ENCODE measurements at places on chromosomes 11 and 22.

DNA sequence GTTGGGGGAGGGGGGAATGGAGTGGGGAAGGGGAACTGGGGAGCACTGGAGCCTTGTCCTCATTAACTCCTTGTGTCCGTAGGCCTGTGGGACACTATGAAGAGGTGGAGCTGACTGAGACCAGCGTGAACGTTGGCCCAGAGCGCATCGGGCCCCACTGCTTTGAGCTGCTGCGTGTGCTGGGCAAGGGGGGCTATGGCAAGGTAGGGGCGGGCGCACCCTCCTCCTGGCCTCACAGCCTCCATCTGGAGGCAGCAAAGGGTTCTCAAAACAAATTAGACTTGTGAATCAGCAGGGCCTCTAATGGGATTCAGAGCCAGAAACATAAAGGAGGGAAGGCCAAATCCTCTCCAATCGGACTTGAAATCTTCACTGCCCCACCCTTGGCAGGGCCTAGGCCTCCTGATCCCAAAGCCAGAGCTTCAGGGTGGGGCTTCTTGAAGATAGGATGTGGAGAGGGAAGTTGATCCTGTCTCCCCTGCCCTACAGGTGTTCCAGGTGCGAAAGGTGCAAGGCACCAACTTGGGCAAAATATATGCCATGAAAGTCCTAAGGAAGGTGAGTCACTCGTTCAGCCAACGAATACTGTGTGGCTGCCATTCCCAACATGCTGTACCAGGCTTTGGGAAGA, 859 bp downstream of the RPS6KB2 start:
- no peak for DNase-seq

DNA sequence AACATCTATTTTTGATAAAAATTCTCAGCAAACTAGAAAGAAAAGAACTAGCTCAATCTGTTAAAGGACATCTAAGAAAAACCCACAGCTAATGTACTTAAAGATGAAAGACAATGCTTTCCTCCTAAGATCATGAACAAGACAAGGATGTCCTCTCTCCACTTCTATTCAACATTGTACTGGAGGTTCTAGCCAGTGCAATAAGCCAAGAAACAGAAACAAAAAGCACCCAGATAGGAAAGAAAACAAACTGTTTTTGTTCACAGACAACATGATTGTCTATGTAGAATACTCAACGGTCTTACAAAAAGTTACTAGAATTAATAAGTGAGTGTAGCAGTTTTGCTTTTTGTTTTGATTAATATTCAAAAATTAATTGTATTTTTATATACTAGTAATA, 7.8 kb downstream of the CD3D start:
- peak; percentile 49 for DNase-seq

DNA sequence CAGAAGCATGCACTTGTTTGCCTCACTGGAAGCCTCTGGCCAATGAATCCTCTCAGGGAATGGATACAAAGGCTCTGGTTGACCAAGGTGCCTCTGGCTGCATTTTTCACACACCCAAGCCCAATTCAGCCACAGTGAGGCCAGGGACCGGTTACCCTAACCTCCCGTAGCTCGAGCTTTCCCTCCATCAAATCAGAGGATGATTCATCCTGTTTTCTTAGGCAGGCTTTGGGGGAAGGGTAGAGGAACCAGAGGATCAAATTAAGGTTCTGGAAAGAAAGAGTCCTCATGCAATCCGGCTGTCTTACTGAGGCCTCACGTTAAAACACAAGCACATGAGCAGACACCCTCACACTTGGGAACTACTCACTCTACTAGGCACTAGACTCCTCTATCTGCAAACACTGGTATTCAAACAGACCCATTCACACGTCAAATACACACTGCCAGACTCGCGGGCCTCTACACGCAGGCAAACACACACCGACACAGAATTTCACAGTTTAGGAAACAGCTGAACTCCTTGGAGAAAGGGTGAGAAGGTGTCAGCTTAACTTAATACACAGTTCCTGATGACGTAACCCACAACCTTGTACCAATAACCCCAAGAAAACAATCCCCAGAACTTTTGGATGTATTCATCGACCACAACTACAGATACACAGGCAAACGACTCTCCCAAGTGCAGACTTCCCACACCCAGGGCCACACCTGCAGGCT, 12.4 kb downstream of the NRXN2 start:
- no peak for DNase-seq

GRCh38 chr22:36107436-36107835, 53.1 kb downstream of the APOL3 start:
- no peak for DNase-seq

- DNase-seq = no peak
Measured at GRCh38 chr11:77542296-77542695, 47.5 kb upstream of the AQP11 start.

DNA sequence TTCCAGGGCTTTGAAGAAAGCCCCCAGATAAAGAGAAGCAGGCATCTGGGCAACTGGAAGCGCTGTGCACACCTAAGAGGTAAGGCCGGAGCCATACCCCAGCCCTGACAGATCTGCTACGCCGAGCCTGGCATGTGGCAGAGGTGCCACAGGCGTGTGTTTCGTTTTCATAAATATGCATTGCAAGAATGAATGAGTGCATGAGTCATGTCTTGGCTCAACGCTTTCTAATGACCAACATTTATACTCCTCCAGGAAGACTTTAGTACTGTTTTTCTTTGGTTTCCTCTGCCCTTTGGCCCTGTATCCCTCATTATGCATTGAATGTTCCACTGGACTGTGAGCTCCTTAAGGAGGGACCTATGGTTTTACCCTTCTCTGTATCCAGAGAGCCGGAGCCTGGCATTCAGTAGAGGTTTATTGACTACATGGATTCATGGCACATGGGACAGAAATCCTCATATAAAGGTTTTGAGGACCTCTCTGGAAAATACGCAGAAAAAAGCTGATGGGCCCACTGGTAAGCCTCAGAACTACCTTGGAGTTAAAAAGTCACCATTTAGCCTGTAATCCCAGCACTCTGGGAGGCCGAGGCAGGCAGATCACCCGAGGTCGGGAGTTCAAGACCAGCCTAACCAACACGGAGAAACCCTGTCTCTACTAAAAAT, 38.9 kb upstream of the CSNK2A3 start:
- no peak for DNase-seq

- no peak for DNase-seq
Measured at GRCh38 chr22:35961480-35962295, 66.9 kb downstream of the RBFOX2 start.

GRCh38 chr11:6637871-6638270, 17.7 kb downstream of the DCHS1 start:
- DNase-seq = no peak

- no peak for DNase-seq
Measured at GRCh38 chr22:38018938-38019827, 34.8 kb upstream of the SOX10 start.

GRCh38 chr11:130388607-130389205, 39.7 kb downstream of the ADAMTS8 start:
- peak; percentile 32 for DNase-seq
